ENCODE measurements at places on chromosomes 11 and 22. TPM values are rescaled to one million over a fixed set of nuclear protein-coding genes. Genes with fewer than 3 reads are reported as not detected.

DNA sequence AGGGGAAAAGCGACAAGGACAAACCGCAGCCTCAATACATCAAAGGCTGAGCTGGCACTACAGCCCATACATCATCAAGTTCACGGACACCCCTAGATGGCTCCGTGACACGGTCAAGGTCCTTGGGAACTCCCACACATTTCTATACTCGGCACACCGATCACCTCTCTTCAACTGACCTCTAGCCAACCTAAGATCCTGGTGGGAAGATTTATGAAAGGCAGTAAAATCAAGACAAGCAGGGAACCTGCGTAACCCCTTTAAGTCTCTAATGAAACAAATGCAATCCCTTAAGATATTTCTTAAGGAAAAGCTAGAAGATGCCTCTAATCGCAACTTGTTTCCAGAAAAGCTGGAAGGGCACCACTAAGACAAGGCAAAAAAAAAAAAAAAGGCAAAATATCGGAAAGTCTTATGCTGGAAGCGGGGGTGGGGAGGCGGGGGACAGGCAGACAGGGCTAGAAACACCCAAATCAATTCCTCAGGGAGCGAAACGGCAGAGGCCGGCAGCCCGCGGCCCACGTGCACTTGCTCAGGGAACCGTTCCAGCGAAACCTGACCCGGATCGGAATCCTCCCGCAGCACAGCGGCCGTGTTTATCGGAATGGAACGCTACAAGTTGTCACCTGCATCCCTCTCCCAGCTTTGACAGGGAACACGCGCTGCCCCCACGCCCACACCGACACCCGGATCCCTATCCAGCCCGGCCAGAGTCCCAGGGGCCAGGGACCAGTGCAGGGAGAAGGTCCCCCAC lies 1.4 kb downstream of the ARHGAP20 start:
- DNase-seq: no peak

DNA sequence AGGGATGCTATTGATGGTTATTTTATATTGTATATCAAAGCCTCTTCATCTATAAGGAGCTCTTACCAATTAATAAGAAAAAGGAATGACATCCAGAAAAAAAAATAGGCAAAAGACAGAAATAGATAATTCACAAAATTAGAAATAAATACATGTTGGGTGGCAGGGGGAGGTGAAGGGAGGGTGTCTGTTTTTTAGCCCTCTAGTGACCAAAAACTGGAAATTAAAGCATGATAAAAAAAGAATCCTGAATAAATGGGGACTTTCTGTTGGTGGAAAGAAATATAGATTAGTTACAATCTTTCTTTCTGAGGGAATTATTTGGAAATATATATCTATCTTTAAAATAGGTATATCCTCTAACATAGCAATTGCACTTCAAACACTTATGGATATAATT lies 42.0 kb upstream of the TTC36 start:
- no peak for DNase-seq

- no peak for DNase-seq
These were observed 565.9 kb downstream of the ETS1 start for GRCh38 chr11:128021349-128022006.

GRCh38 chr22:25749420-25750169 lies 7.6 kb downstream of the MYO18B start:
- no peak for DNase-seq

DNA sequence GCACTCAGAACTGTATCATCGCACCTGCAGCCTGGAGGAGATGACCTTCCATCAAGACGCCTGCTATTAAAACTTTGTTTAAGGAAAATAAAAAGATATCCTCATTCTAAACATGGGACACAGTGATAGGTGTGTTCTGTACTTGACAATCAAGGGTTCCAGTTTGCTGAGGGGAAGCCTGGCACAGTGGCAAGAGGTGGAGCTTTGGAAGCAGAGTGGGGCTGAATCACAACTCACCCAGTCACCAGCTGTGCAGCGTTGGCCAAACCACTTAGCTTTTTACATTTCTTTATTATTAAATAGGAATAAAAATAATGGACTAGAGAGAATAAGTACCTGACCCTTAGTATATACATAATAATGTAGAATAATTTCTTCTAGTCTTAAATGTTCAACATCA lies 220.7 kb downstream of the TENM4 start:
- DNase-seq: no peak

DNA sequence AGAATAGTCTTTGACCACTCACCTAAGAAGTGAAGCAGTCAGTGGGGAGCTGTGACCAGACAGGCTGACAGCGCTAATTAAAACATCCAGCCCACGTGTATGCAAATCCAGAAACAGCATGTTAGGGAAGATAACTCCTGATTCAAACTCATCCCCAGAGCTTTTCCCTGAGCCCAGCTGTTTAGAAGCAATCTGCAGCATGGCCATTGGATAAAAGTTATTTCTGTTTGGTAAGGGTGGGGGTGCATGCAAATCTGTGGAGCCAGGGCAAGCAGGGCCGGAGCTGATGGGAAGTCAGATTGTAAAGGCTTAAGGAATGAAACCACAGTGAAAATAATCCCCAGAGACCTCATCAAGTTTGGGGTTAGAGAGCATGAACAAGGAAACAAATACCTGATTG lies 247.9 kb upstream of the KIRREL3 start:
- no peak for DNase-seq

DNA sequence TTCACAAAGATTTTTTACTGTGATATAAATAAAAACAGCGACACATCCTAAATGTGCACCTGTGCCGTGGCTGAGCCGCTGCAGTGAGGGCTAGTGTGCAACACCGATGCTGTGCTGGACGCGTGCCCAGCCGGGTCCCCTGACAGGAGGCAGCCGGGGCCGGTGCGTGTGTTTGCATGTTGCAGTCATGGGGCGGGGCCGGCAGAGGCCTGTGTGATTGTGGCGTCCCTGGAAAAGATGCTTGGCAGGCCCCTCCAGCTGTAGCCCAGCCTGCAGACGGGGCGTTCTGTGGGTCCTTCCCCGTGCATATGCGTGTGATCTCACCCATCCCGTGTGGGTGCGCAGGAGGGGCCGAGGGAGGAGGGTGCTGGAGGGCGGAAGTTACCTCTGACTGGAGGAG lies 30.6 kb downstream of the MUC6 start:
- DNase-seq: no peak

- DNase-seq: no peak
These were observed 258.5 kb downstream of the FAM76B start for GRCh38 chr11:95531116-95531515.

C11orf21 gene
- 0.16 TPM for total RNA-seq

KRTAP5-7 gene
- total RNA-seq: not detected

OR2AG2 gene
- 0.08 TPM for total RNA-seq

MRGPRX3 gene
- total RNA-seq: not detected

PARVB gene
- 5.4 TPM for total RNA-seq

NTM gene
- total RNA-seq: 82.7 TPM

BAIAP2L2 gene
- total RNA-seq: 0.48 TPM

Data from osteocyte (in vitro differentiated cells).